Stimulated activated CD4-positive, alpha-beta T cell treated with anti-CD3 and anti-CD28 coated beads, Interleukin-15, amount 100 ng/mL, for 48 hours (primary cell): ENCODE measurements at places on chromosomes 11 and 22.

- DNase-seq: no peak
Observed at GRCh38 chr11:7858006-7858405, 61.3 kb upstream of the OR5P2 start.

DNA sequence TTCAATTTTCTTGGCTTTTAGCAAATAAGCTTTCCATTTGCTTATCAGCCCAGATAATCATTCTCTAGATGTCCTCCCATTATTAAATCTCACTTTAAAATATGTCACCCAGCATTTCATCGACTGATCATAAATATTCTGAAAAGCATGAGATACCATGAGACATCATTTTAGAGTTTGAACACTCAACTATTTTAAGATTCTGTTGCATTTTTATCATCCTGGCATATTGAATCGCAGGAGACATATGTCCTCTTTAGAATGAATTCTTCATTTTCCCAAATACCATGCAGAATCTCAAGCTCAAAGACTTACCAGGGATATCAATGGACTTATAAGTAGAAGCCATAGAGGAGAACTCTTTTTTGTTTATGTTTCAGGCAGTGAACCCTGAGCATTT, at the start of gene OR52A5:
Gene OR52A5 (minus strand): TSS at position 361 of the 400 bp plus-strand sequence. CDS start 5,714 bp downstream, outside the sequence.
- no peak for DNase-seq

GRCh38 chr11:118441770-118442275, 5.5 kb downstream of the KMT2A start:
- no peak for DNase-seq

DNA sequence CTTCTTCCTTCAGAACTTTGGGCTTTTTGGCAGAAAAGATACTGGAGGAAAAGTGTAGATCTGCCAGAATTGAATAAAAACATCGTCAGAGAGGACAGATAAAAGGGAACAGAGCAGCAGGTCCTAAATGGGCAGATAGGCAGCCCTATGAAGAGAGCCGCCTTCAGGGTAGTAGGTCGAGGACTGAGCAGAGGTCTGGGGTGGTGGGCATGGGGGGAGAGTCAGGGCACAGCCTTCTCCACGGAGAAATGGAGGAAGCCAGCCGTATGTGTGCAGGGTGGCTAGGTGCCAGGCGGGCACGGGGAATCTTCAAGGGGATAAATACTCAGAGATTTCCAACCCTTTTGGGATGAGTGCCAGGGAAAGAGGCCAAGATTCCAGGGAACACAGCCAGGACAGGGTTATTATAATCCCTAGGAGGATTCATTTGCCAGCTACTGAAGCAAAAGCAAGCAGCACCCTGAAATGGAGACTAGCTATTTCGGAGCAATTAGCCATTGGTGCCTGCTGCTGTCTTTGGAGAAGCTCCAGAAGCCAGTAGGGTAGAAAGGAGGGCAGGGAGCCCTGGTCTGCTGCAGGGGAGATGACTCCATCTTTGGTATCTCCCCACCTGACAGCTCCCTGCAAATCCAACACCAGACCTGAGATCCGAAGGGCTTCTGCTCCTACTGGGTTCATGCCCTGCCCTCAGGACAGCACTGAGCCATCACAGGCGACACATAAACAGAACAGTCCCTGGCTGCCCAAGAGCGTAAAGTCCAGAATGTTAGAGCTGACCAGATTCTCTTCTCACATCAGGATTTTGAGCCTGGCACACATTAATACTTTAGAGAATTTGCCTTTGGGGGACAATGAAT, 174.5 kb upstream of the NTM start:
- DNase-seq: no peak

DNA sequence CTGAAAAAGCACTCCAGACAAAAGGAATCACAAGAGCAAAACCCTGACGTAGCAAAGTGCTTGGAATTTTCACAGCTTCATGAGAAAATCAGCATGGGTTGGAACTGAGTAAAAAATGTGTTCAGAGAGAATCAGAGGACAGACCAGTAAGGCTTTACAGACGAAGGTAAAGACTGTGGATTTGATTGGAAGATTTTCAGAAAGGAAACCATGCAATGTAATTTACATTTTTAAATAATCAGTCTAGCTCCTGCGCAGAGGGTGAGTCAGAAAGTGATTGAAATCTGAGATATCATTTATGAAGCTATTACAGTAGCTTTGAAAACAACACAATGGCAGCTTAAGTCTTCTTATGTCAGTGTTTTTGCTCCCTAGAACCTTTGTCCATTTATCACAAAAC, 1122.3 kb downstream of the LRRC4C start:
- no peak for DNase-seq

DNA sequence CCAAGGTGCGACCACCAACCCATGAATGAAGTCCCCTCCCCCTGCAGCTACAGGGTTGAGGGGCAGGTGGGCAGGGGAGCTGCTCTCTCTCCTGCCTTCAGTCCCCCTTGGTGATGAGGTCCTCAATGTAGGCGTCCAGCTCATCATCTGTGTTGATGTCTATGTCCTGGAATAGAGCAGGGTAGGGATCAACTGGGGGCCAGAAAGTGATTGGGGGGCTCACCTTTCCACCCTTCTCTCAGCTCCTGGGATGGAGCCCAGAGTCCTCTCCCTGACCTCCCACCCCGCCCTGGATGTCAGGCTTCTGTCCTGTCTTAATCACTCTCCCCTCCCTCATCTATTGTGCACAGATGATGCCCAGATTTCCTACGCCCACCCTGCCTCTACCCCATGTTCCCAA, 41.9 kb downstream of the MORC2 start:
- DNase-seq: no peak

DNA sequence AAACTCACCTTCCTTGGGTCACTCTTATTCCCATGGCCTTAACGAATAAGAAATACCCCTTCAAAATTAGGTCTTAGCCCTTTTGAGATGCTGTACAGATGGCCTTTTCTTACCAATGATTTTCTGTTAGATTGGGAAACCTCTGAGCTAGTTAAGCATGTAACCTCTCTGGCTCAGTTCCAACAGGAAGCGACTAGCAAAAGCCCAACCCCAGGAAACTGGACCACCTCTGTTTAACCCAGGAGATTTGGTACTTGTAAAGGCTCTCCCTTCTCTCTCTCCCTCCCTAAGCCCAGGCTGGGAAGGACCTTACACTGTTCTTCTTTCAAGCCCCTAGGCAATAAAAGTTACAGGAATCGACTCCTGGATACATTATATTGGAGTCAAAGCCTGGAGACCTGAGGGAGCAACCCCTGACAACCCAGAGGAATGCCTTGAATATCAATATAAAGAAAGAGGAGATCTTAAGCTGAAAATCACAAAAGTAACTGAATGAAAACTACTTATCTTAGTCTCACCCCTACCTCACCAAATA, 11.7 kb downstream of the APIP start:
- no peak for DNase-seq

DNA sequence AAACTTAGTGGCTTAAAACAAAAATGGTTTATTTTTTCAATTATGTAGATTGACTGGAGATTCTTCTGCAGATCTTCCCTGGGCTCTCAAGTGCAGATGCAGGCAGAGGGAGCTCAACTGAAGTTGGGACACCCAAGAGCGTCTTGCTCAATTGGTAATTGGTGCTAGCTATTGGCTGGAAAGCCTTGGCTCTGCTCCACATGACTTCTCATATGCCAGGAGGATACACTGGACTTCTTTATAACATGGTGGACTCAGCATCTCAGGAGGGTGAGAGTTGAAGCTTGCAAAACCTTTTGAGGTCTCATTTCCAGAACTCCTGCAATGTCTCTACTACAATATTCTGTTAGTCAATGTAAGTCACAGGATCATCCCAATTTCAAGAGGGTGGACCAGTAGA, 42.2 kb upstream of the PRSS23 start:
- no peak for DNase-seq

- DNase-seq: no peak
Observed at GRCh38 chr11:130166457-130166784, 6.8 kb downstream of the ST14 start.

- no peak for DNase-seq
Observed at GRCh38 chr11:36116161-36116560, 172.3 kb downstream of the LDLRAD3 start.

DNA sequence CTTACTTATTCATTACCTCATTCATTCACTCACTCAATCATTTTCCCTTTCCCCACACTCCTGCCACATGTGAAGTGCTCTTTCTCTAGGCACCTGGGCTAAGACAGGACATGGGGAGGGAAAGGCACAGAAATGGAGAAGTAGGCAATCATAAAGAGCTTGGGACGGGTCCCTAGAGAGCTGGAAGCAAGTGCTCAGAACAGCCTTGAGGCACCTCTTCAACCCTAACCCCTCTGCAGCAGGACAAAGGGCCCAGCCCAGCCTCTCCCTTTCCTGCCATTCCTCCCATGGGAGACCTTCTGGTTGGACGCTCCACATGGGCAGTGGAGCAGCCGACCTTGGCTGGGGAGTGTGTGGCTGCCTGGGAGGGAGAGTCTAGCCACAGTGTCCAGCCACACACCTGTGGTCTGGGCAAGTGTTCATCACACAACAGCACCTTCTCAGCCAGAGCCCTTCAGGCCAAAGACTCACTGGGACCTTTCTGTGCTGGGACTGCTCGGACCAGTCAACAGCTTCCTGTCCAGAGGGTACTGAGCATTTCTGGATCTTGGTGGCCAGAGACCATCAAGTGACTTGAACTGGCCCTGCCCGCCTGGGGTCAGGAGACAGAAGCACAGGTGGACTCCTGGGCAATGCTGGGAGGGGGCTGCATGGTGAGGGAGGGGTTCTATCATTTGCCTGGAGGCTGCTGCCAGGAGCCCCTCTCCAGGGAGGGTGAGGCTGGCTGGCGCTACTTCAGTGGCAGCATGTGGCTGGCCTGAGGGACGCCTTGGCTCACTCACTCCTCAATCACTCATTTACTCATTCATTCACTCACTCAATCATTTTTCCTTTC, 1.0 kb upstream of the MUC5AC start:
- DNase-seq: no peak

DNA sequence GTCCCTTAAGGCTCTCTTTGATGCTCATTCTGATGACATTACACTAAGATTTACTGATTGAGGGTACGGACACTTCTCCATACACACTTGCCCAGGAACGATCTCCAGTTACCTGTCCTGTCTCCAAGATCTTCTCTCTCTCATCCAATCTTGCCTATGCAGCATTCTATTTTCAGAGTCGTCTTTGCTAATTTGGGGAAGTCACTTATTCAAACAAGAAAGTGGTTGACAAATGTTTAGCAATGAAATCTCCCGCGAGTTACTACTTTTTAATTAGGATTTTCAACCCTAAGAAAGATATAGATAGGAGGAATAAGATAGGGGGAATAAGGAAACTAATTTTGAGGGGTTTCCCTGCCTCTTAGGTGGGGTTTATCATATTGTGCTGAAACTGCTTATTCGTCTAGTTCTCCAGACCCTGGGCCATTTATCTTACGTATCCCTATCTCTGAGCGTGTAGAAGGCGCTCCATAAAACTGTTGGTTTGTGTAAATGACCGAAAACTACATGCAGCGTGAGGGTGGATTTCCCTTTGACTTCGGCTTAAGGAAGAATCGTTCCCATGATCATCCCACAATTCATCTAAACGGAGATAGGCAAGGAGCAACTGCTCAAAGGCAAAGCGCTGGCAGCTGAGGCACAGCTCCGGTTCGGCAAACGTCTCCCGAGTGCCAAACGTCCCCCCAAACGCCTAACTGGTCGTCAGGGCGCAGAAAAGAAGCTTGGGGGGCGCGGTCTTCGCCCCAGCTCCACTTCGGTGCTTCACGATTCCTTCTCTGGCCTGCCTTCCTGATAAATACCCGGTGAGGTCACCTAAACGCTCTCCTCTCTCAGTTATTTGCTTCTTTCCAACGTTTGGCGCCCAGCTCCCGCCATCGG, 804 bp downstream of the APIP start:
- DNase-seq: no peak

DNA sequence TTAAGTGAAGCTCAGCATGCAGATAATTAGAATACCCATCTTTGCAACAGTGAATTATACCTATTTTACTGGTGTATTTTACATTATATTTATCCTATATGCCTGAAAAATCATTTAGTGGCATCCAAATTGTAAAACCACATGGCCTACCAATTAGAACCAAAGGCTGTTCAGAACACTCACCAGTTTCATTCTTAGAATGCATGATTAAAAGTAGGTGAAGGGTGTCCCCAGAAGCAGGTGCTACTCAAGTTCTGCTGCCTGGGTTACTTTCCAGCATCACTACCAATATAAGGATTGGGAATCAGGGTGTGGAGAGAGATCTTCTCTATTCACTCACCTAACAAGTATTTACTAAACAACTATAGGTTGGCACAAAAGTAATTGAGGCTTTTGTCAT, 103.3 kb downstream of the SGSM3 start:
- DNase-seq: no peak

GRCh38 chr11:521177-521688, 14.1 kb downstream of the HRAS start:
- no peak for DNase-seq

- DNase-seq: no peak
Observed at GRCh38 chr11:80586464-80586863, 1145.6 kb upstream of the TENM4 start.

- DNase-seq: no peak
Observed at GRCh38 chr22:49768077-49768910, 59.4 kb downstream of the BRD1 start.

- no peak for DNase-seq
Observed at GRCh38 chr22:31604137-31604705, 57.8 kb downstream of the PISD start.
